T-helper 1 cell (primary cell): ENCODE measurements at places on chromosomes 12 and 14.

GRCh38 chr12:118299791-118300460, 72.8 kb downstream of the TAOK3 start:
- no peak for DNase-seq

- DNase-seq = no peak
Measured at GRCh38 chr14:42229294-42229693, 622.6 kb downstream of the LRFN5 start.

DNA sequence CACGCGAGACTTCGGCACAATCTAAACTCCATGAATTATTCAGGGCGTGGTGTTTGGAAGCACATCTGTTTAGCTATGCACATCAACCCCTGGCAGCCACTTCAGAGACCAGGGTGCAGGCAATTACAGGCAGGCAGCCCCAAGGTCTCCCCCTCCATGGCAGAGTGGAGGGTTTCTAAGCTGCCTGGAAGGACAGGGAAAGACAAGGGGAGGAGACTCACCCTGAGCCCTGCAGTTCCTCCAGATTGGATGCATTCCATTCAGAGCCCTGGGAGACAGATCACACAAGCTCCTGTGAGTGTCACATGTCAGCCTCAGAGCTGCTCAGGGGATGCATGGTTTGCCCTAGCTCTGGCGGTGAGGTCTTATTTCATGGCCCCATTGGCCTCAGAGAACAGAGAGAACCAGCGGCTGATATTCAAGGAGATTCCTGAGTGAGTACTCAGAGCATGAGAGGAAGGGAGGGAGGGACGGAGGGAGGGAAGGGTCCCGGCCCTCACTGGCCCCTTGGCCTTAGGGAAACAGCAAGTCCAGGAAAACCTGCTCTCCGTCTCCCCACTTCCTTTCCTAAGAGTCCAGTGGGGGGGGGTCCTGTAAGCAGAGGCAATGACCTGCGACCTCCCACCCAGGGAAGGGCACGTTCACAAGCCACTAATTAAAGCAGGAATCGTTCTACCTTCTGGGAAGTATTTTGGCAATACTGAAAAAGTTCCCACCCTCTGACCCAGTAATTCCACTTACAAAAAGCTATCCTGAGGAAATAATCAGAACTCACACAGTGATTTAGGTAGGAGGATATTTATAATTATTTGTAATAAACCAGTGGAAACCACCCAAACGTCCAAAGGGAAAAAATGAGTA, 55.1 kb downstream of the SSH1 start:
- no peak for DNase-seq

DNA sequence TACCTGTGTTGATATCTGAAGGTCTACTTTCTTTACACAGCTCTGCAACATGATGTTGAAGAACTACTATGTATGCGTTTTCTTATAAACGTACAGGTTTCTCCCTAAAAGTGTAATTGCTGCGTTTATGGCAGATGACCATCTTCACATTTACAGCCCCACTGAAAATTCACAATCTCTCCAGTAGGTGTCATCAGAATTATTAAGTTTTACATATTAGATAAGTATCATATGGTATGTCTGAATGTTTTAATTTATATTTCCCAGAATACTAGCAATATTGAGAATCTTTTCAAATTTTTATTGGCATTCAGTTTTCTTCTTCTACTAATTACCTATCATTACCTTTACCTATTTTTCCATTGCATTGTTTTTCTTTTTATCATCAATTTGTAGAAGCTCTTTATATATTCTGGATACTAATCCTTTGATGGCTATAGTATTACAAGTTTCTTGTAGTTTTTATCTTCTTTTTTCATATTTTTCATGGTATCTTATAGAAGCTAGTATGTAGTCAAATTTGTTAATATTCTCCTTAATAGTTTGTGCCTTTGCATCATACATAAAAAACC, 123.5 kb downstream of the CAPZA3 start:
- no peak for DNase-seq

DNA sequence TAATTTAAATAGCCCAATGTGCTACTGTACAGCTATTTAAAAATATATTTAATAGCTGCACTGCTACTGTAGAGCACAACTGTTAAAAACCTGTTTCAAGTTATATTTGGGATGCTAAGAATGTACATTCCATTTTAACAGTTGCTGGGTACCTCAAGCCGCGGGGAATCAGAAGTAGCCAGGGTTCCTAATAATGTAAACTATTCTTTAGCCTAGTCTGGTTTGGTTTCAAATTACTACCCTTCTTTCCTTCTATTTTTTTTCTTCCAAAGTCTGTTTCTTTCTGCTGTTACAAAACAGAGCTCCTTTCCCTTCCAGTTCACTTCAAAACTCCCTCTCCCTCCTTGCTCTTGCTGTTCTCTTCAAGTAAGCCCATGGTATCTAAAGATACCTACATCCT, 21.3 kb downstream of the SCAF11 start:
- DNase-seq = no peak

GRCh38 chr12:70966046-70966445, 45.5 kb upstream of the PTPRR start:
- DNase-seq = no peak

DNA sequence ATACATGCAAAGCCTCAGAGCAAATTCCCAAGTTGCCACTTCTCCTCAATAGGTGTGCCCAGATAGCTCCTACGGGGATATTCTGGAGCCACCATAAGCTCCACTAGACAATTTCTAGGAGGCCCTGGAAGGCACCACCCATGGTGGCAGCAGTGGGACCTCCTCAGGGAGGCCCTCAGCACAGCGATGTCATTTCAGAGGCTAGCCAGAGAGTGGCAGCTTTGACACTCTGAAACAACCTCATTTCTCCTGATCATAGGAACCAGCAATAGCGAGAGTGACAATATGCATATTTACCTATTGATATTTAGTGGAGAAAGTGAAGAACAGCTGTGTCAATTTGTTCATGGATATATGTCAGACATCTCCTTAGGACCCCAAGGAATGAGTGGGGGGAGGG, 612.3 kb downstream of the SOX5 start:
- DNase-seq = no peak

- DNase-seq = no peak
Measured at GRCh38 chr12:124396544-124397398, 101.9 kb downstream of the RFLNA start.

DNA sequence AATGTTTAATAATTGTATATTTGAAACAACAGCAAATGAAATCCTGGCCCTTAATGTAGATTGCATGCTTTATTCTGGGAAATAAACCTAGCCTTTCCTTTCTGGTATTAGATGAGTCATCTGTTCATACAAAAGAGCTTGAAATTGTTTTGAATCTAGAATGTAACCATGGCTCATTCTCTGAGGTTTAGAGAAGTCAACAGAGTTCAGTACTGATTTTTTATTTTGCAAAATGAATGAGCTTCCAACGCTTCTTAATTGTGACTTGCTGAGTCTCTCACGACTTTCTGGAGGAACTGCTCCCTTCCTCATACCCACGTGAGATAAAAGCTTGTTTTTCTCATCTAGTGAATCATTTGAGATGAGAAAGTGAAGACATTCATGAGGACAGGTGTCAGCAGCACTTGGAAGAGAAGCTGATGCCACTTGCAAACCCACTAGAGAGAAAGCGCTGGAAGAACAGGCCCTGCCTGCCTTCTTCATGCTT, 509.6 kb downstream of the VRK1 start:
- no peak for DNase-seq

GRCh38 chr14:52776816-52777215, 14.6 kb downstream of the GNPNAT1 start:
- no peak for DNase-seq
